ENCODE measurements at places on chromosomes 12 and 14.

GRCh38 chr12:55629058-55629841, 7.4 kb upstream of the OR10P1 start:
- DNase-seq, result no peak

DNA sequence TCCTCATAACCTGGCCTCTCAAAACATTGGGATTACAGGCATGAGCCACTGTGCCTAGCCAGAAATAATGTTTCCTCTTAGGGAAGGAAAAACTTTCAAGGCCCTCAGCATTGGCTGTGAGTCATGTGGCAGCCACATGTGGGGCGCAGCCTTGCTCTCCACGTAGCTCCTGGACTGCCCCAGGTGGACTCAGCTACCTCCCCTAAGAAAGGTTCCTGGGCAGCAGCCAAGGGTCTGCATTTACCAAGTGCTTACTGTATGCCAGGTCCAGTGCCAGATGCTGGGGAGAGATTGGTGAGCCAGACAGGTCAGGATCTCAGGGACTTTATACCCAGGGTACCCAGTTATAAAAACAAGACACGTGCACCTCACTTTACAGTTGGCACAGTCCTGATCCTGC, 3.7 kb upstream of the TRPV4 start:
- DNase-seq, result no peak

- no peak for DNase-seq
These were observed 7.9 kb upstream of the KRT86 start for GRCh38 chr12:52266514-52266913.

DNA sequence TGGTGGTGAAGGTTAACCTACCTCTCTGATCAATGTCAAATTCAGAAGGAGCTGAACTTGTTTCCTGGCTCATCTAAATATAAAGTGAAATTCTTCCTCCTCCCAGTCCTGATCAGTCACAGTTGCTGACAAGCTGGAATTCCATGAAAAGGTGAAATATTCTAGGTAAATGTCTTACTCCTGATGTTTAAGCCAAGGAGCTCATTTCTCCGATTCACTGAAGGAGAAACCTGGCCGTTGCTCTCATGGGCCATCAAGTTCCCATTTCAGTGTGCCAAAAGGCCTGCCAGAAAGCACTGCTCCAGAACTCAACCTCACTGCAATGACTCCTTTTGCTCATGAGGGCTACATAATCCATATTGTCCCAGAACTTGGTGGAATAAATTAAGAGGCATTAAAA, 707.5 kb downstream of the GALC start:
- no peak for DNase-seq

Measured in pulmonary artery endothelial cell (primary cell).